ENCODE measurements at places on chromosomes 2 and 18.
A peak's percentile ranks its signal among the peaks of the same experiment; 100 is the strongest.

- DNase-seq = no peak
Measured at GRCh38 chr2:20369366-20369765, 18.7 kb upstream of the PUM2 start.

GRCh38 chr2:210519594-210519993, 36.8 kb upstream of the CPS1 start:
- no peak for DNase-seq

- DNase-seq = peak; percentile 22
Measured at GRCh38 chr18:10490401-10491165, 35.2 kb upstream of the NAPG start.

DNA sequence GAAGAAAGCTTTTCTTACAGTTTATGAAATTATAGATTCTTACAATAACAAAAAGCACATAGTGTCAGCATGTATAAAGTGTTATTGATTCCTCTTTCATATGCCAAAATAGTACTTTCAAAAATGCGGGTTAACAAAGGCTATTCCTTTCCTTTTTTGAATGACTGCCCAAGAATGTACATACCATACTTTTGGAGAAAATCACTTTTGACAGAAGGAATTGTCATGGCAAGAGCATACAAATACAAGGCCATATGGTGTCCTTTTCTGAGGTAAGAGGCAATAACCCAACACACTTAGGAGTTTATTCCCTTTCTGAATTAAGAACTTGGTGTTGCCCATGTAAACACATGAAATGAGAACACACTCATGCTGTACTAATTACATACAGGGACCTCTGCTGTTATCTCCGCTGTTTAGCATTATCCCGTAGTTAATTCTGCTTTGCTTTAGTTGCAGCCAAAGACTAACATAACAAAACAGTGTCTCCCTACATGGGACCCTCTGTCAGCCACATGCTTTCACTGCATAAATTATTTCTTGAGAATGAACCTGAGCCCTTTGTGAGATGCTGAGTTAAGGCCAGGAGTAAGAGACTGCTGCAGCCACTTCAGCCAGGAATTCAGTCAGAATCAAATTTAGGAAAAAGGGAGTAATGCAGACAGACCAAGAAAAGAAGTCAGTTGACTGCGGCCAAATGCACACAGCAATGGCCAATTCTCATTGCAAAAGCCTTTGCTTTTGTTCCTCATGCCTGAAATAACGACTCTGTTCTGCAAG, 67.0 kb downstream of the CDH2 start:
- no peak for DNase-seq

DNA sequence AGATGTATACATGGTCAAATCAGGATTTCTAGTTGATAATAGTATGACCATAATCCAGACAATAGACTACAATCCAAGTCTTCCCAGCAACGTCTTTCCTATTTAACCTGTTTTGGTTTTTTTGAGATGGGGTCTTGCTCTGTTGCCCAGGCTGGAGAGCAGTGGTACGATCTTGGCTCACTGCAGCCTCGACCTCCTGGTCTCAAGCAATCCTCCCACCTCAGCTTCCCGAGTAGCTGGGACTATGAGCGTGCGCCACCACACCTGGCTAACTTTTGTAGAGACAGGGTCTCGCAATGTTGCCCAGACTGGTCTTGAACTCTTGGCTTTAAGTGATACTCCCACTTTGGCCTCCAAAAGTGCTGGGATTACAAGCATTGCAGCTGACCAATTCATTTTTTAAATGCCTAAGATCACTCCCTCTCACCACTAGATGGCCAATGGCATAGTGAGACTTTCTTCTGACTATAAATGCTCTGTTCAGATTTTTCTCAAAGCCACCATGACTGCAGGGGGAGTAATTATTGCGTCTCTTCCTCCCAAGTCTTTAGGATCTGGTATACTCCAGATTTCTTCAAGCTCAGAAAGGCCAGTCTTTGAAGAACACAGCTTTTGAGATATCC, 47.6 kb downstream of the HNRNPLL start:
- DNase-seq = no peak

DNA sequence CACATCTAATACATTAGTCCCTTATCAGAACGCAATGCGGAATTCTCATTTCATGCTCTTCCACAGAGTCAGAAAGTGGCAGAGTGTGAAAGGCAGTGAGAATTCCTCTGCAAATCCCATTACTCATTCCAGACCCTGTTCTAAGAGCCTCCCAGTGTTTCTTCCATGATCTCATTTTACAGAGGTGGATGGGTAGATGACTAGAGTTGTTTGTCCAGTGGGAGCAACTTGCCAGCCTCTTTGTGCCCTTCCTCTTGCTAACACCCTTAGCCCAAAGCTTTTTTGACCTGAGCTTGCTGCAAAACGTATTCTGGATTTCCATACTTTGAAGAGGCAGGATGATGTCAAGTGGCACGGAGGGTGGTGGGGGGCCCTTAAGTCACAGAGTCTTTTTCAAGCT, 467.7 kb upstream of the RGPD4 start:
- no peak for DNase-seq

DNA sequence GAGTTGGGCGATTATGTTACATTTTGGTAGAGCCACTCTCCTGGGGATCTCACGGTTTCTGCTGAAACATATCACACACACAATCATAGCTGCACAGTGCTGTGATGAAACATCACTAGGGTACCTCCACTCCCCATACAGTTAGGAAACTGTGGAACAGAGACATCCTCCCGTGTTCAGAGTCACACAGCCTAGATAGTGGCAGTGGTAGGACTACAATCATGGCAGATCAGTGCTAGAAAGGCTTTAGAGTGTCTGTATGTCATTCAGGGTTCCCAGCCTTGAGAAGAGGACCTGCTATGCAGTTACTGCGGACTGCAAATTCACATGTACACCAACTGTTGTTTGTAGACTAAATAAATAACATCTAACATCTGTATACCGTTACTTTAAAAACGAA, 210.3 kb upstream of the FOSL2 start:
- no peak for DNase-seq

DNA sequence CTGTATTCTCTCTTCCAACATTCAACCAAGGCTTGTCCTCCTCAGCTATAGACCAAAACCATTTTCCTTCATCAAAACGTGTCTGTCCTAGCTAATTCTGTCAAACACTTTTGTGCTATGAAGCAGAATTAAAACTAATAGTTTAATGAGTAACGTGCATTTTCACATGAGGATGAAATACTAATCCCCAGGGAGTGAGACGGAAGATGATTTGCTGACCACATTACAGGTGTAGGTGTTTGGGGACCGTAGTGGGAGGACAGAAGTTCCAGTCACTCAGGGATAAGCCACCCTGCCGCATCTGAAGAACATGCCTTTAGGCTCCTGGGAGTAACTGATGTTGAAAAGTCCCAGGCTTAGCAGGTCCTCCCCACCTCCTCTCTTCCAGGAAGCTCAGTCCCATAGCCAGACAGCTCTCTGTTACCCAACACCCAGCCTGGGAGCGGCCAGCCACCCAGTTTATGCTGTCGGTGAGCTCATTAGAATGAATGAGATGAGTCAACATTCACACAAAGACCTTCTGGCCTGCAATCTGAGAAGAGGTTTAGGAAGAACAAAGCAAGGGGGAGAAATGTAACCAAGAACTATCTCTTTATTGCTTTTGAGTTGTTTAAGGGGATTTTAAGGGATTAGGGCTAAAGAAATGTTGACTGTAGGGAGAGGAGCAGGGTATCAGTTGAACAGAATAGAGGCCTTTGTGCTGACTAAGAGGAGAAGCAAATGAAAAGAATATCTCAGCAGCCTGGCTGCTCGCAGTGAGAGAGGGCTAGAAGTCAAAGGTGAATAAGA, 122.5 kb downstream of the FOXI3 start:
- no peak for DNase-seq

DNA sequence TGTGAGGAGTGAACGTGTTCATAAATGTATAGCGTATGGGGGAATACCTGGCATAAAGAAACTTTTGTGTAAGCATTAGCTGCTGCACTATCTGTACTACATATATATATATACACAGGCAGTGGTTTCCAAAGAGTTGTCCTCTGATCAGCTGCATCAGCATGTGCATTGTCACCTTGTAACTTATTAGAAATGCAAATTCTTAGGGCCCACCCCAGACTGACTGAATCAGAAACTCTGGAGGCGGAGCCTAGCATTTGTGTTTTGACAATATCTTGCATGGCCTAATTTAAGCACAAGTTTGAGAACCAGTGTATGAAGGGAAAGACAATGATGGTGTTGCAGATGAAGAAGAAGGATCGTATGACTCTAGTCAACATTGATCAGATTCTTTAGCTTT, 299.5 kb downstream of the CCDC102B start:
- no peak for DNase-seq

Data from stimulated activated CD8-positive, alpha-beta memory T cell treated with anti-CD3 and anti-CD28 coated beads, Interleukin-4, amount 100 ng/mL, for 24 hours (primary cell).